Dorsolateral prefrontal cortex (tissue), 122 donors: ENCODE measurements at places on chromosomes 7 and 10.

DNA sequence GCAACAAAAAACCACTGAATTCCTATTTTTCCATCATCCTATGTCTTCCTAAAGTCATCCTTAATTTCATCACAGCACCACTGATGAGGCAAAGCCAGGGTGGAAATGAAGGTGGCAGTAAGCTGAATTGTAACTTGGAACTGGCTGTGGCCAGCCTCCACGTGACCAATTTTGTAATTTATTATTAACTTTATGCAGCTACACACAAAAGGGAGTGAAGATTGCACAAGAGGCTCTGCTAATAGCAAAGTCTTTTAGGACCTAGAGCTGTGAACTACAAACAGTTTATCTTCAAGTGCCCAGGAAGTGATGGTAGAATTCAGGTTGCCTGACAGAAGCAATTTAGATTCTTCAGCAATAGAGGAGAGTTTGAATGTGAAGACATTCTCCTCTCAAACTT, 176.4 kb downstream of the CCDC71L start:
- DNase-seq = no peak

DNA sequence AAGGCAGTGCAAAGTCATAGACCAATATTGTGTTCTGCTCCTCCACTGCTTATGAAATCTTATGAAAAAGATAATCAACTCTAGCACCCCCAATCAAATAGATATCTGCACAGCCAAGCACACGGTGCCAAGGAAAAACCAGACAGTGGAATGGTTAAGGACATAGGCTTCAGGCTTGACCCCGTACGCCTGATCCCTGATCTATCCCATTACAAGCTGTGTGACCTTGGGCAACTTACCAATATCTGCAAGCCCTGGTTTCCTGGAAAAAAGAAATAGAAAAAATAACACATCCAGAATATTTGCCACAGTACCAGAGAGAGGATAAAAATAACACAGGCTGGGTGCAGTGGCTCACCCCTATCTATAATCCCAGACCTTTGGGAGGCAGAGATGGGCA, 56.9 kb downstream of the GRB10 start:
- no peak for DNase-seq

DNA sequence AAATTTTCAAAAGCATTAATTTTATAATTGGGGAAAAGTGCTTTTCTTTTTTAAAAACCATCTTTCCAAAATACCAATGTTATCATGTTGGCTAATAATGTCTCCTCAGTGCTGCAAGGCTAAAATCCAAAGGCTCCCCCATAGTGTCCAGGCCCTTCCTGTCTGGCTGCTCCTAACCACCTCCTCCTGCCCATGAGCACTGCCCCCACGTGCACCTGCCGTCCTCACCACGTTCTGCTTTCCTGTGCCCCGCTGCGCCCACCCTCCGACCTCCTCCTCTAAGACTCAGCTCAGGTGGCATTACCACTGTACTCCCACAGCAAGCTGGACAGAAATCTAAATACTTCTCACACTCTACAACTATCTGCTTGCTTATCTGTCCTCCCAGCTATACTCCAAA, 17.7 kb downstream of the PAXIP1 start:
- no peak for DNase-seq

GRCh38 chr10:26556748-26557640, 118.9 kb downstream of the APBB1IP start:
- DNase-seq = no peak

GRCh38 chr10:98608411-98608810, 161.7 kb upstream of the HPS1 start:
- DNase-seq = no peak

GRCh38 chr10:1211844-1212570, 155.8 kb downstream of the WDR37 start:
- no peak for DNase-seq
